ENCODE measurements at places on chromosomes 4 and X. TPM values are rescaled to one million over a fixed set of nuclear protein-coding genes. Genes with fewer than 3 reads are reported as not detected.

Gene IGSF1
- total RNA-seq: 3.5 TPM

Gene MAOB
- total RNA-seq: 3.2 TPM

Gene PAGE4
- total RNA-seq: not detected

Gene SPANXD
- not detected for total RNA-seq

Gene DKK2
- total RNA-seq: 107 TPM

Gene C4orf54
- not detected for total RNA-seq

Gene MAMLD1
- 8.8 TPM for total RNA-seq

Gene MAP7D2
- total RNA-seq: 0.28 TPM

Data from chondrocyte (in vitro differentiated cells).